Breast epithelium (tissue), 4 donors: ENCODE measurements at places on chromosomes 5 and 9. TPM values are rescaled to one million over a fixed set of nuclear protein-coding genes. Genes with fewer than 3 reads are reported as not detected.

Gene ZNF608
- 15.7 TPM for total RNA-seq

Gene GABRG2
- not detected for total RNA-seq

DNA sequence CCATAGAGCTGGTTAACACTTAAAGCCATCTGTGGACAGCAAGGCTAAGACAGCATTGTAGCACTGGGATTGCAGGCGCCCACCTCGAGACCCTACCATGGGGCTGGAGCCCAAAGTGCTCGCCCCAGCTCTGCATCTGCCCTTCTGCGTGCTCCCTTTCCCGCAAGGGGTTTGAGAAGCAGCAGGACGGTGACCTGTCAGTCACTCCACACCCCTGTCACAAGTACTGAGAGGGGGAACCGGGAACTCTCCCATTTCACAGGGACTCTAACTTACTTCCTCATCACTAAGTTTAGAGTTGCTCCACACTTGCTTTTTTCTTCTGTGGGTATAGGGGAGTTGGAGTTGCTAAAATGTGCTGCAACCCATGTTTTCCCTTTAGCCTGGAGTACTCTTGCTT, 273.2 kb downstream of the SMARCA2 start:
- no peaks in the 10 kb centered on the region for H3K27me3 ChIP-seq
- H3K36me3 ChIP-seq = no peaks in the 10 kb centered on the region
- H3K4me1 ChIP-seq = no peaks in the 10 kb centered on the region
- no peak overlapping the region for H3K27ac ChIP-seq

DNA sequence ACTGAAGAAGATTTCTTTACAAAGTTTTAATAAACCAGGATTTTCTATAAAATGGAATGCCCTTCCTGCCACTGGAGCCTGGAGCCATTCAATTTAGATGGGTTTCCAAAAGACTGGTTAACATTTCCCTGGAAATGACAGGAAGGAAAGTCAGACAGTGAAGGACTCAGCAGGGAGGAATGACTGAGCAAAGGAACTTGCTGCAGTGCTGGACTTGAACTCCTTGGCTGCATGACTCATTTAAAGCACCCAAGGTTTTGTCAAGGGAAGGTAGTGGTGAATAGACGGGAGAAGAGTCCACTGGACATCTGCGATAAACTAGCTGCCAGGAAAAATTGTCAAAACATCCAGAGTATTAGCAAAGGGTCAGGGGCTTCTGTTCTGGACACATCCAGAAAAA, 163.8 kb upstream of the SLC28A3 start:
- no peak overlapping the region for H3K4me3 ChIP-seq
- H3K27ac ChIP-seq = no peak overlapping the region
- H3K4me1 ChIP-seq = no peaks in the 10 kb centered on the region
- no peaks in the 10 kb centered on the region for H3K36me3 ChIP-seq
- no peaks in the 10 kb centered on the region for H3K27me3 ChIP-seq

DNA sequence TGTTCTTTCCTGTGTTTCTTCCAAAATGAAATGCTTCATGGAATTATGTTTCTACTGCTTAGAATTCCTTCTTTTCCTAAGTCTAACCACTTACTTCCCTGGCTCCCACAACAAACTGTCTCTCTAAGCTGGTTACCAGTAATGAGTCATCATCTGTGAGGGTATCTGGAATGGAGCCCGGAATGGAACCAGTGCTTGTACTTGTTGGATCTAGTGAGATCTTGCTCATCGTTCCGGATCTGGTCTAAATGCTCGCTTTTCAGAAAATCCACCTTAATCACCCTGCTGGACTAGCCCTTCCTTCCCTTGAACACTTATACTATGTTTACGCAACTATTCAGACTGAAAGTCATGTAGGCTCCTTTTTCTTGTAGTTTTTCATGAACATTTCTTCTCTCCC, 184.8 kb downstream of the PBX3 start:
- no peaks in the 10 kb centered on the region for H3K36me3 ChIP-seq
- H3K27me3 ChIP-seq = no peaks in the 10 kb centered on the region
- H3K27ac ChIP-seq = no peak overlapping the region

DNA sequence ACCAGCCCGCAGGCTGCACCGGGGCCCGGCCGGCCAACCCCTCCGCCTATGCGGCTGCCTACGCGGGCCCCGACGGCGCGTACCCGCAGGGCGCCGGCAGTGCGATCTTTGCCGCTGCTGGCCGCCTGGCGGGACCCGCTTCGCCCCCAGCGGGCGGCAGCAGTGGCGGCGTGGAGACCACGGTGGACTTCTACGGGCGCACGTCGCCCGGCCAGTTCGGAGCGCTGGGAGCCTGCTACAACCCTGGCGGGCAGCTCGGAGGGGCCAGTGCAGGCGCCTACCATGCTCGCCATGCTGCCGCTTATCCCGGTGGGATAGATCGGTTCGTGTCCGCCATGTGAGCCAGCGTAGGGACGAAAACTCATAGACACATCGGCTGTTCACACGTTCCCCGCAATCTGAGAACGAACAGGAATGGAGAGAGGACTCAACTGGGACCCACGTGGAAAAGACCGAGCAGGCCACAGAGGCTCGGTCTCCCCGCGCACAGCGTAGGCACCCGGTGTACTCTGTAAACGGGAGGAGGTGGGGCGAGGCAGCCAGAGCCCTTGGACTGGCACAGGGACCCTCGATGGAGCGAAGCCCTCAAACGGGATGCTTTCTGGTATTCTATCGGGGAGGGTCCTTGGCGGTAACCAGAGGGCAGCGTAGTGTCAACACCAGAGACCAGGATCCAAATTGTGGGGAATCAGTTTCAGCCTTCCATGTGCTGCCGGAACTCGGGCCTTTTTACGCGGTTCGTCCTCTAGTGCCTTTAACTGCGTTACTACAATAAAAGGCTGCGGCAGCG, 1.9 kb downstream of the FOXE1 start:
- no peaks in the 10 kb centered on the region for H3K36me3 ChIP-seq
- H3K27ac ChIP-seq = no peak overlapping the region
- no peak for DNase-seq
- peaks cover 99% of the 10 kb centered on the region for H3K27me3 ChIP-seq
- peaks cover 6% of the 10 kb centered on the region for H3K4me1 ChIP-seq

DNA sequence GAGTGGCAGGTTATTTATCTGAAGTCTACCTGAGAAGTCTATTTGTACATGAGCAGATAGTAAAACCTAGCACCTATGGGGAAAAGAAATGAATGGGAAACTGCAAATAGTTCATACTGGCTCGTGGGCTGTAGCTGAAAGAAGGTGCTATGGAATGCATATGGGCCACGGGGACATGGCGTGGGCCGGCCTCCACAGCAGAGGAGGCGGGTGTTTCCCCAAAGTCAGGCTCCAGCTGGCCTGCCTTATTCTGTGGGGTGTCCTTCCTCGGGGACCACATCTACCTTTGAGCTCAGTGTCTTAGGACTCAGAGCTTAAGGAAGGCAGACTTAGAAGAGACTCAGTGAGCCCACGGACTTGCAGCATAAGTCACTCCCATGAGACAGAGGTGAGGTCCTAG, 350.5 kb upstream of the PANK3 start:
- H3K27me3 ChIP-seq = no peaks in the 10 kb centered on the region
- no peaks in the 10 kb centered on the region for H3K36me3 ChIP-seq
- no peak overlapping the region for H3K4me3 ChIP-seq
- no peaks in the 10 kb centered on the region for H3K4me1 ChIP-seq

GRCh38 chr5:54491326-54491725, 26.2 kb upstream of the SNX18 start:
- H3K36me3 ChIP-seq = no peaks in the 10 kb centered on the region
- no peak for DNase-seq
- H3K4me3 ChIP-seq = no peak overlapping the region

- no peak overlapping the region for H3K27ac ChIP-seq
- no peak for DNase-seq
- no peak overlapping the region for H3K4me3 ChIP-seq
These were observed 180.5 kb upstream of the CLINT1 start for GRCh38 chr5:158039441-158039840.

GRCh38 chr9:90641884-90642487, 638 bp downstream of the DIRAS2 start:
- no peaks in the 10 kb centered on the region for H3K27me3 ChIP-seq
- no peaks in the 10 kb centered on the region for H3K4me1 ChIP-seq
- peak overlapping the region; percentile 46 for H3K4me3 ChIP-seq

GRCh38 chr9:114450833-114451706, 54.2 kb downstream of the WHRN start:
- no peak for DNase-seq
- H3K36me3 ChIP-seq = no peaks in the 10 kb centered on the region
- no peaks in the 10 kb centered on the region for H3K4me1 ChIP-seq
- no peak overlapping the region for H3K4me3 ChIP-seq
- no peak overlapping the region for H3K27ac ChIP-seq
- no peaks in the 10 kb centered on the region for H3K27me3 ChIP-seq
